GM03348 (cell line): ENCODE measurements at places on chromosomes 3 and 15.

GRCh38 chr3:131962982-131963381 lies 71.8 kb downstream of the CPNE4 start:
- no peak for DNase-seq

GRCh38 chr15:67504056-67504455 lies 16.9 kb upstream of the C15orf61 start:
- no peak for DNase-seq

- no peak for DNase-seq
These were observed 44.8 kb upstream of the RPL32 start for GRCh38 chr3:12886106-12886679.

GRCh38 chr15:68909601-68910100 lies 20.7 kb upstream of the SPESP1 start:
- no peak for DNase-seq
